RWPE1 (cell line): ENCODE measurements at places on chromosomes 1 and 21.

GRCh38 chr1:51915951-51916350, 37.4 kb upstream of the NRDC start:
- DNase-seq: no peak

DNA sequence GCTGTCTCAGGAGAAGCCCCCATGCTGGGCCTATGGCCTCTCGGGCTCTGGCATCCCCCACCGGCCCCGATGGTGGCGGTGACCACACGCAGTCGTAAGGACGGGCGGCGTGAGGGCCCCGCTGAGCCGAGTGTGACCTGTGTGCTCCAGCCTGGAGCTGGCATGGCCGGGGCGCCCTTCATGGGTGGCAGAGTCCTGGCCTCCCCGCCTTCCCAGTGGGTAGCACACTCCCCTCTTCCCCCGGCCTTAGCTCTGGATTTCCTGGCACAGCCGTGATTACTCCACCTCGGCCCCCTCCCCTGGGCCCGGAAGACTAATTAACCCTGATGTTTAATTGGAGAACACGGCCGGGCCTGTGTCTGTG, 44.6 kb downstream of the SLX9 start:
- DNase-seq: no peak

- DNase-seq: no peak
Measured at GRCh38 chr1:78980511-78980910, 26.0 kb downstream of the ADGRL4 start.

- peak; percentile 79 for DNase-seq
Measured at GRCh38 chr1:147700042-147701006, 30.0 kb upstream of the ACP6 start.

DNA sequence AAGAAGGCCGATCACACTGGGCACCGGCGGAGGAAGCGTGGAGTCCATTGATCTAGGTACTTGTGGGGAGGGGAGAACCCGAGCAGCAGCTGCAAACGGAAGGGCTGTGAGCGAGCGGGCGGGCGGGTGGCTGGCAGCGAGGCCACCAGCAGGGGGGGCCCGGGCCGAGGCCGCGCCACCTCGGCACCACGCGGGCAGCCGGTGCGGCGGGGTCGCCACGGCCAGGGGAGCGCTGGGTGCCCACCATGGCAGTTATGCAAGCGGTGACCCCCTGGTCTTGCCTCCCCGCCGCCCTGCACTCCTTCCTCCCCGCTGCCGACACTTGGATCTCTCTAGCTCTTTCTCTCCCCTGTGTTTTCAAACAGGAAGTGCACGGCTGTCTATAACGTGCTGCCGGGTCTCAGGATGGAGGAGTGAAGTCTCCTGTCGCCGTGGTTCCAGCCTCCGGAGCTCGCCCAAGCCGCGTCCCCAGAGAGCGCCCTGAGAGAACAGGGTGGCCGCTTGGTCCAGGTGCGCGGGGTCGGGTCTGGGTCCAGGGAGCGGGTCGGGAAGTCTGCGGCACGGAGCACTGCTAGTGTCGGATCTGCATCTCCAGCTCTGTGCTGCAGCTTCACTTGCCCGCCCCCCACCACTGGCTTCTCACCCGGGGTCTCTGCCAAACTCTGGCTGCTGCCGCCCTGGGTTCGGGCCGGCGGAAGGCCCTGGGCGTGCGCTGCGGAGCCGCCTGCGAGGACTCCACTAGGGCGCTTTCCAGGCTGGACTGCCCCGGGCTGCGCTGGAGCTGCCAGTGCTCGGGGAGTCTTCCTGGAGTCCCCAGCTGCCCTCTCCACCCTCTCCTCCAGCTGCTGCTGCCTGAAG, 22.7 kb downstream of the LRRC8D start:
- DNase-seq: peak; percentile 84

DNA sequence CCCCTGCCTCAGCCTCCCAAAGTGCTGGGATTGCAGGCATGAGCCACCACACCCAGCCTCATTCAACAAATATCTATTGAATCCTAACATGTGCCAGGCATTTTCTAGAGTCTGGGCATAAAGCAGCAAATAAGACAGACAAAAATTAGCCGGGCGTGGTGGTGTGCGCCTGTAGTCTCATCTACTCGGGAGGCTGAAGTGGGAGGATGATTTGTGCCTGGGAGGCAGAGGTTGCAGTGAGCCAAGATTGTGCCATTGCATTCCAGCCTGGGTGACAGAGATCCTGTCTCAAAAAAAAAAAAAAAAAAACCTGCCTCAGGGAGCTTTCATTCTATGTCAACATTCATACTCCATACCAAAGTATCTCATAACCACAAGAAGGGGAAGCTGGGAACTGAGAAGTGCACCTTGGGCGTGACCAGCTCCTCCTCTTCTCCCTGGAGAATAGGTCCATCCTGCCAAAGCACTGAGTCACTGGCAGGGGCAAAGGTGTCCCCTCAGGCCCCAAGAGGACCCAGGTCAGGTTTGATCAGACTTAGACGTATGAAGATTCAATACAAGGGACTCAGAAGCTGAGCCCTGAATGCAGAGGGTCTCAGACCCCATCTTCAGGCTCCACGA, 36.8 kb upstream of the PPP1R15B start:
- peak; percentile 78 for DNase-seq

GRCh38 chr1:56780128-56780750, 39.0 kb downstream of the FYB2 start:
- DNase-seq: no peak

- no peak for DNase-seq
Measured at GRCh38 chr1:225477296-225477911, 49.6 kb upstream of the LBR start.

DNA sequence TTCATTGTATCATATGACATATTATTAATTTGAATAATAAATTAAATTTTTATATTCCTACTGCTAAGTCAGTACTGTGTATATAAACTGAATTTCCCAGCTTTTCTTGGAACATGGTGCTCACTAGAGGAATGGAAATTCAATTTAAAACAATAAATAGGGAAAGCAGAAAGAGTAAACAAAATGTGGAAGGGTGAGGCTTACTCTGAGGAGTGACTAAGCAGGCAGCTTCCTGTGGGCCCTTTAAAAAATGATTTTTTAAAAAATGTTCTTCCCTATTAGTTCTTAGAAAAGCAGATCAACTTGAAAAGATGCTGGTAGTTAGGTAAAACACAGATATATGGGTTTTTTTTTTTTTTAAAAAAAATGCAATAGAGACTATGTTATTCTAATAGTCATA, 49.5 kb upstream of the S1PR1 start:
- DNase-seq: peak; percentile 15

DNA sequence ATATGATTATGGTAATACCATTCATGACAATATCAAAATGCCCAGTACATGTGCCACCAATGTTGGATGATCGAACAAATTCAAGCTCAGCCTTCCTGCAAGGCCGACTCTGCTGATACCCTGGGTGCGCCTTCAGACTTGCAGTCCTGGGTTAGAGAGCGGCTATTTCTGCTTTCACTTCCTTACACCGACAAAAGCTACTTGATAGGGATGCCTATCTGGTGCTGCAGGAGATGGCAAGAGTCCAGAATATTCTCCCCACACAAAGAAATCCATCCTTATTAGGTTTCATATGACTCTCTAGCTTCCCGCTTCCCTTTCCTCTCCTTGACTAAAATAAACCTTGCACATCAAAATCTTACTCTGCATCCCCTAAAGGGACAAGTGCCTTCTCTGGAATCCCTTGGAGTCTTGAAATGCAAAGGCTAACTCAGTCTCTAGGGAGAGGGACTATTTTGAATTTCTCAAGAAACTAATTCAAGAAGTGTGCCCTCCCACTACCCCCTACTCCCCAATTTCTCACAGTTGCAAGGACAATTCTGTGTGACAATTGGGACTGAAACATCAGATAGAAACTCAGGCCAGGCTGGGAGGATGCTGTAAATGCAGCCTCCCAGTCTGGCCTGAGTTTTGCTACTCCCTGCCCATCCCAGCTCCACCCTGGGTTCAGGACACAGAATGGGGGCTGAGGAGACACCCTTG, 103.1 kb upstream of the USP24 start:
- no peak for DNase-seq
